ENCODE measurements at places on chromosomes 5 and 9. TPM values are rescaled to one million over a fixed set of nuclear protein-coding genes. Genes with fewer than 3 reads are reported as not detected.

DNA sequence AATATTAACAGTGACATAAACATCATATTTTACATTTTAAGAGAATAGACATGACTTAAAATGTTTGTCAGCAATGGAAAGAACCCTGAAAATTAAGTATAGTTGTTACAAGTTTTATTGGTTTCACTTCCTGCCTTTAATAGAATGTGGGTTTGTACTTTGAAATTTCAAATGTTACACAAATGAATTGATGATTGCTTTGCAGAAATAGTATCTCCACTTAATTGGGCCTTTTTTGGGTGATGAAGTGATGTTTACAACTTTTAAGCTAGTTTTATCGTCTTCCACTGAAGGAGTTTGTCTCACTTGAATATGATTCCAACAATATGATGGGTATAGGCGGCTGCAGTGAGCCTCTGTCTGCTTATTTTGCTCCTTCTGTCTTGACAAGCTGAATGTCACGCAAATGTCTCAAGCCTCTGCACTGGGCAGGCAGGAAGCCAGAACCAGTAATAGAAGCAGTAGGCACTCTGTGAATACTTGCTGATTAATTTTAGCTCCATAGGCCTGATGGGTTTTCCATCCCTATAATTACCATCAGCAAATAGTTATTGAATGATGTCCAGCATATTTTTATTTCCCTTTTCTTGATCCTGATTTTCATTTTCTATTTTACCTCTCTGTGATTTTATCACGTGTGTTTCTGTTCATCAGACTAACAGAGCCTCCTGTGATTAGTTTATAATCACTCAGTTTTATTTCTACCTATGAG is 10.6 kb upstream of the NR3C1 start:
- no peaks in the 10 kb centered on the region for H3K36me3 ChIP-seq
- H3K4me1 ChIP-seq: peaks cover 8% of the 10 kb centered on the region
- DNase-seq: no peak

GRCh38 chr5:137179203-137179602 is 319.9 kb downstream of the SPOCK1 start:
- DNase-seq: peak; percentile 25
- no peak overlapping the region for H3K4me3 ChIP-seq
- H3K36me3 ChIP-seq: no peaks in the 10 kb centered on the region
- H3K27me3 ChIP-seq: no peaks in the 10 kb centered on the region

- H3K4me1 ChIP-seq: peaks cover 18% of the 10 kb centered on the region
- no peaks in the 10 kb centered on the region for H3K27me3 ChIP-seq
- H3K27ac ChIP-seq: no peak overlapping the region
- no peak for DNase-seq
Measured at GRCh38 chr5:95872346-95873268, 50.1 kb upstream of the GLRX start.

Gene ADRB2
- polyA plus RNA-seq: 1.0 TPM

Measured in SK-N-SH (cell line).